Gastroesophageal sphincter (tissue), 4 donors: ENCODE measurements at places on chromosomes 5 and 9.

DNA sequence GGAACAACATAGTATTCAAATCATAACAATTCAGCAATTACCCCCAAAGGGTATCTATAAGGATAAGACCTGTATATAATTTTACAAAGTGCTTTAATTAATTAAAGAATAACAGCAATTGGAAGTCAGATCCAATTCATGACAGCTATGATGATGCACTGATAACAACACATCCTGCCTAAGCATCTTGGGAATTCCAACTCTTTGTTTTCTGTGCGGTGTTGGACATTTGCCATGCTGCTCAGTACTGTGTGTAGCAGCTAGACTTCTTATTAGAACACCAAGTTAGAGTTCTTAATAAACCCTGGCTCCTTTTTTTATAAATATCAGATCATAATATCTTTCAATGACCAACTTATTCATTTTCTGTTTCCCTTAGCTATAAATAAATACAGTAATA is 209.0 kb downstream of the SEC61B start:
- no peak for ATAC-seq

GRCh38 chr9:133354766-133355165 is 1.5 kb downstream of the SURF1 start:
- ATAC-seq = no peak

DNA sequence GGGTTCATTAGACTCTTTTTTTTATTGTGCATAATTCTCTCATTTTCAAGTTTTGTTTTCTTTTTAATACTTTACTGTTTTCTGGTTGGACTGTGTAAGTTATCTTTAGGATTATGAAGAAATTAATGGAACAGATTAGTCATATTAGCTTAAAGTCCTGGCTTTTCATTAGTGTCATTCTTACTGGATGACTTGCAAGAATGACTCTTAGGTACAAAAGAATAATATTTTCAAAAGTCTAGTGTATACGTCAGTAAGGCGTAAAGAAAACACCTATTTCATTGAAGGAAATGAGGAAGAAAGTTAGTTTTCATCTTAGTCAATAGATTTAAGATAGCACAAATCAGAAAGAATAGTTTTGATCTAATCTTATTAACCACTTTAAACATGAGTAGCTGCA is 20.4 kb downstream of the UHRF2 start:
- no peak for ATAC-seq

DNA sequence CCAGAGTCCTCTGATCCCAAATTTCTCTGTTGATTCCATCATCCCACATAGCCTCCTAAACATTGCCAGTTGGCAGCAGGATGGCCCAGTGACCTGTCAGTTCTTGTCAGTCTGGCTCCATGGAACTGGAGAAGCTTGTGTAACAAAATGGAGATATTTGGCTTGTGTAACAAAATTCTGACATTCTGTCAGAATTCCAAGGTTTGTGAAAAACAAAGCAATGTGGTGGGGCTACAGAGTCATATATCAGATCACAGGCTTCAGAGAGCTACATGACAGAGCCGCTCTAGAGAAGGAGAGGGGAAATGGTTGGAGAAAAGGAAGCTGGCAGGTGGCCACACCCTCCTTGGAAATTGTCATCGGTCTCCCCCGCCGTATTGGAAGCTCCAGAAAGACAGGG is 75.4 kb upstream of the MAN2A1 start:
- ATAC-seq = no peak

GRCh38 chr5:91145333-91145620 is 237.8 kb downstream of the ARRDC3 start:
- peak; percentile 54 for ATAC-seq

GRCh38 chr5:77259476-77259875 is 49.0 kb downstream of the PDE8B start:
- no peak for ATAC-seq

DNA sequence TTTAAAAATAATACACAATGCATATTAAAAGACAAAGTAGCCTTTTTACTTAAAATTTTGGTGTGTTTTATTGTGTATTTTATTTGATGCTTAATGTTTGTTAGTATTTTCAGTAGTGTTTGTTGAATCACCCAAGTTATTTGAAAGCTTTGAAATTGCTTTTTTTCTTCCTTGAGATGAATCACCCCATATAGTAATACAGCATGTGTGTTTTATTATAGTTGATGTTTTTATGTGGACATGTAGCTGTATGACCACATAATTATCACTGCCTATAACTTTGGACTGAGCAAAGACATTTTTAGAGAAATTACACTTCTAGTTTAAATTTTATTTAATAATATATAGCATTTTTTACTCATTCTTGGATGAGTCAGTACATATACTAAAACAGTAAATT is 18.0 kb downstream of the FAM174A start:
- ATAC-seq = no peak

GRCh38 chr5:178685386-178686059 is 44.9 kb downstream of the ZNF354A start:
- no peak for ATAC-seq

DNA sequence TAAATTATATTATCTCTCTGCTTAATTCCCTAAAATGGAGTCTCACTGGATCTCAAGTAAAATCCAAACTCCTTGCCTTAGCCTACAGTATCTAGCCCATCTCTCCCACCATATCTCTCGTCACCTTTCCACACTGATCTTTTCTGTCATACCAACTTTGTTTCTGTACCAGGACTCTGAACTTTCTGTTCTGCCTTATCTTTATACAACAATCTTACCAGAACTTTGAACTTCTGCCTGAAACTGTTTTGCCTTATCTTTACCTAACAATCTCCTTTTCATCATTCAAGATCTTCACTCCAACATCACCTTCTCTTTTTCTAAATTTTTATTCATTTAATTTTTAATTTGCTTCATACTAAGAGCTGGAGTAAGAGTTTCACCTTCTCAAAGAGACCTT is 139.0 kb downstream of the CPLANE1 start:
- ATAC-seq = no peak

GRCh38 chr5:174872271-174872670 is 147.9 kb downstream of the MSX2 start:
- no peak for ATAC-seq

- no peak for ATAC-seq
Observed at GRCh38 chr5:93378073-93378472, 202.9 kb downstream of the NR2F1-AS1 start.

GRCh38 chr5:178866946-178867345 is 7.2 kb downstream of the ZNF354B start:
- no peak for ATAC-seq
